Dermis microvascular lymphatic vessel endothelial cell (primary cell): ENCODE measurements at places on chromosomes 7 and 10.
A peak's percentile ranks its signal among the peaks of the same experiment; 100 is the strongest.

DNA sequence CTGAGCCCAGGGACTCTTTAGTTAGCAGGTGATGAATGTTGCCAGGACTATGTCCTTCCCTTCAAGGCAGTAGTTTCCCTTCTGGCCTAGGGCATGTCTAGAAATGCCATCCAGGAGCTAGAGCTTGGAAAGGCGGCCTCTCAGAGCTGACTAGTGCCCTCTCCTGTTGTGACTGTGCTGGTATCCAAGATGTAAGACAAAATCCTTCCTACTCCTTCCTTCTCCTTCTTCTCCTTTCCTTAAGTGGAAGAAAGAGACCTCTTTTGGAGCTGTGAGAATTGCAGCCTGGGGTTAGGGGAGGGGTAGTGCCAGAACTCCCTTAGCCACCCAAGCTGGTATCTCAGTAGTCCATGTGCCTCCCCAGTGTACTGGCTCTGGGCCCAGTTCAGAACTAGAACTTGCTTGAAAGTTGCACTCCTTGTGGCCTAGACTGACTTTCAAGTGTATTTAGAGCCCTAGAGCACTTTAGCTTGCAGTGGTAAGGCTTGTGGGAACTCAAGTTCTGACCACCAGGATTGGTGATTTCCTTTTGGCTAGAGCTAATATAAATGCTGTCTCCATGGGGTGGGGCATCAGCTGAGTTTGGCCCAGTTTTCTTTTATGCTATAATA lies 118.8 kb downstream of the NPSR1 start:
- DNase-seq: no peak

DNA sequence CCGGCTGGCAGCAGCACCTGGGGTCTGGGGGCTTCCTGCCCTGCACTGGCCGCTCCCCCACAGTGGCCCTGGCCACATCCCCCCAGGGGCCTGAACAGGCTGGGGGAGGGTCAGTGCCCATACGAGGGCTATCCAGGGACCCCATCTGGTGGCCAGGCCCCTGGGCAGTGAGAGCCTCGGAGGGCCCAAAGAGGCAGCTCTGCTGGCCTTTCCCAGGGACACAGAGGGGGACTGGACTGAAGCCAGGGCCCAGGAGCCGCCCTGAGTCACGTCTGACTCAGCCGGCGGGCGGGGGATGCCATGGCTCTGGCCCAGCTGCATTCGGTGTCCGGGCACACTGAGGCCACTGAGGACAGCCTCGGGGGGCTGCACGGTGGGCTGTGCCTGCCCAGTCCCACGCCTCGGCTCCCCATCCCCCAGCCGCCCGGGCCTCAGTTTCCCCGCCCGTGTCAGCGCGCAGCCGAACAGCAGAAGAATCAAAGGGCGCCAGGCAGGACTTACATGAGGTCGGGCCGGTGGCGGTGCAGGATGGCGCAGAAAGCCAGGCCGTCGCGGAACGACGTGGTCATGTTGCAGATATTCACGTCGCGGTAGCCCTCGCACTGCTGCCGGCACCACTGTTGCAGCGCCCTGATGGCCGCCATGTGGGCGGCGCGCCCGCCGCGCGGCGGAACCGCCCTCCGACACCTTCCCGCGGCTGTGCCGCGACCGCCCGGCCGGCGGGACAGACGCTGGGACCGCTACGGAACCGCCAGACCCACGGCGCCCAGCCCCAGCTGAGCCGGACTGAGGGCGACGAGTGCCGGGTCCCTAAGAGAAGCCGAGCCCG lies at the start of gene MICALL2:
Gene MICALL2 (minus strand): TSS at position 788 of the 829 bp plus-strand sequence. CDS start 144 bp downstream, at position 644.
- peak; percentile 57 for DNase-seq

DNA sequence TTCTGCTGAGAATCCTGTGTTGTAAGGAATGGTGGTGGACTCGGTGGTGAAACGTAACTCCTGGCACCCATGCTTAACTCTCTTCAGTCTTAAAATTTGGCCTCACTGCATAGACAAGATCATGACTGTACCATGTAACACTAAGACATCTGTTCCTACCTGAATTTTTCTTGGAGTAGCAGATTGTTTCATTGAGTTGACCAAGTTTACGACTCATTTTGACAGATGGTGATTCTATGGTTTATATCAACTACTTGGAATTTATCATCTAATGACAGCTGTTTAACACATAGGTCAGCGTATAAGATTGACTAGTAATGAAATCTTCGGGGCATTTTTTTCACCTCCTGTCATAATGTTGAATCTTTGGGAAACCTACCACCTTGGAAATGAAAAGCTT lies 184.2 kb downstream of the CELF2 start:
- DNase-seq: no peak

GRCh38 chr7:7127773-7128172 lies 54.6 kb upstream of the C1GALT1 start:
- DNase-seq: no peak

DNA sequence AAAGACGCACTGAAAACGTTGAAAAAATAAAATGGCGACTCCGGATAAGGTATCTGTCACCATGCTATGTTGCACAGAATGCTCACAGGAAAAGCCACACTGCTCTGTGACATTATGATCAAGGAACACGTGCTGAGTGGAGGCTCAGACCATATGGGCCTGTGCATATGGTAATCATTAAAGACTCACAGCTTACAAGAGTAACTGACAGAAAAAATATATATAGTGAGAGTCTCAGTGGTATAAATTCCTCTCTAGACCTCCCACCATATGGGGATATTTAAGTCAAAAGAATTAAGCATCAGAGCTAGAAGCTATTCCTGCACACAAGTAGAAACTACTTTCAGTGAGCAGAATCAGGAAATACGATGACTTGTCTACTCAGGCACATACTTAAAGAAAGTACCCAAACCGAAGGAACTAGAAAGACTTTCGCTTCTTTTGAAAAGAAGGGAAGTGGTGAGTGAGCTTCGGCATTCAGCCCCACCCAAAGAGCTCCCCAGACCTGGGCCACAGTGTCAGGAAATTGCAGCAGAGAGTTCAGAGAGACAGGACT lies 65.1 kb upstream of the MPP7 start:
- no peak for DNase-seq

DNA sequence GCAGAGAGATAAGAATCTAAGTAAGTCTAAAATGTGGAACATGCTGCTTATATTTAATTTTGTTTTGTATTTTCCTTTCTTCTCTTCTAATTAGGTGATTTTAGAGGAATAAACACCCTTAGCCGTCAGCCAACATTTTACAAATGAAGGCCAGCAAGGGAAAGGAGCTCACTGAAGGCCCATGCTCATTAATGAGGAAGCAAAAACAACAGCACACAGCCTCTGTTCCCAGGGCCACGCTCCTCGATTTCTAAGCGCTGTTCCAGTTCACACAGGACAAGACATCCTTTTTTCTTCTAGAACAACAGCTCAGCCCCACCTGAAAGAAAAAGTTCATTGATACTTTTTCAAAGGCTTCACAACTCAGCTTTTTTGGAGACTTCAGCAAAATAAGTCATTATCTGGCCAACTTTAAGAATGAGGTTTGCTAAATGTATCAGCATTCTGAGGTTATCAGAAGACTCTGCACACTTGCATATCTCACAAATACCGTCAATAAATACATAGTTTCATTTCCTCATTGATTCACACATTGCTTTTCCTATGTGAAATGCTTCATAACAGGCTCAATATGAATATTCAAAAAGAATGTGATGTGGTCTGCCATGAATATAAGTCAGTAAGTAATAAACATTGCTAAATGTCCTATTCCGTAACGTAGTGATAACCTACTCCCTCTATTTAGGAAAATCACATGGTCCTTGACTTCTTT lies 34.8 kb upstream of the SFMBT2 start:
- DNase-seq: no peak

GRCh38 chr10:116613471-116613870 lies 7.3 kb upstream of the PNLIPRP2 start:
- DNase-seq: no peak

- DNase-seq: no peak
Measured at GRCh38 chr7:26760501-26760900, 103.9 kb downstream of the SKAP2 start.

- no peak for DNase-seq
Measured at GRCh38 chr7:44385434-44386138, 60.2 kb upstream of the CAMK2B start.

DNA sequence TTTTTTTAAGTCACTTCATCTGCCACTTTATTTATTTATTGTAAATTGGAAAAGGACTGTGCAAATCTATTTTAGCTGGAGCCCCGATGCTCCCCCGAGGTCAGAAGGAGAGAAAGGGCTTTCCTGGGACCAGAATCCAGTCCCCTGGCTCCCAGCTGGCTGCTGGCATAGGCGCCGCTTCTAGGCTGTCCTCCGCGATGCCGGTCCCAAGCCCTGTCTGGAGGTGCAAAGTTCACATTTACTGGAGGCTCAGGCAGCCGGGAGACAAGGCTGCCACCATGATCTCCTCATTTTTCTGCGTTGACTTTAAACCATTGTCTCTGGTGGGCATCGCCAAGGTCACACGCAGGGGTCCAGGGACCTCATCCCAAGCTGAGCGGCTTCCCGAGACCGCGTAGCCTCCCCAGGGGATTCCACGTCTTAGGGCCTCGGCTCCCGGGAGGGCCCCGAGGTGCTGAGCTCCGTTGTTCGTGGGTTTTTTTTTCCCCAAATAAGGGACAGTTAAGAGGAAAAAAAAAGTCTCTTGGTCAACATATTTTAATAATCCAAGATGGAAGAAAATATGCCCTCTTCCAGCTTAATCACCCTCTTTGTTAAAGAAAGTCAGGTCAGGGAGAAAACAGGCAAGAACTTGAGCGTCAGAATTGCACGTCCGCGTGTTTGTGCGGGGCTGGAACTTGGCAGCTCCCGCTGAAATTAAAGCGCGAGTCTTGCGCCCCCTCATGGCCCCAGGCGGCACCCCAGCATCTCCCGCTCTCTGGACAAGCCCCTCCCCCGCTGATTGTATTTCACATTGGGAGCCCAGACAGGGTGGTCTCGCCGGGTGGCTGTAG lies 11.9 kb downstream of the RGR start:
- DNase-seq: peak; percentile 34

- no peak for DNase-seq
Measured at GRCh38 chr7:50409856-50410745, 40.0 kb downstream of the FIGNL1 start.

GRCh38 chr7:19508821-19509220 lies 200.0 kb downstream of the POLR1F start:
- no peak for DNase-seq

- DNase-seq: no peak
Measured at GRCh38 chr10:17255512-17255911, 27.5 kb downstream of the VIM start.

DNA sequence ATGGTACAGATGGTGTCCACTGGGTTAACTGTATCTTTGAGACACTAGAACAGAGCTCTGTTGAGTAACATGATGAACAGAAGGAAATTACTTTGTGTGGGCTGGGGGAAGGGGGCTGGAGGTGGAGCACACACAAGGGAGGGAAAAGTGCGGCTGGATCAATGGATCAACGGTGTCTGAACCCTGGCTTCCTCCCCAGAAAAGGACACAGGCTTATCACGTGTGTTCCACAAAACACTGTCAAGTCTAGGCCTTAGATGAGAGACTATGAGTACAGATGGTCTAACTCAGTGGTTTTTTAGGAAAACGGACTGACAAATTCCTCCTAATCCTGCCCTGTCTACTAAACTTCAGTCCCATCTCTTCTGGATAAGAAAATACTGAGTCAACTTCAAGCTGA lies 27.8 kb downstream of the HSPB1 start:
- no peak for DNase-seq

GRCh38 chr7:99112097-99112496 lies 31.8 kb downstream of the SMURF1 start:
- DNase-seq: no peak

DNA sequence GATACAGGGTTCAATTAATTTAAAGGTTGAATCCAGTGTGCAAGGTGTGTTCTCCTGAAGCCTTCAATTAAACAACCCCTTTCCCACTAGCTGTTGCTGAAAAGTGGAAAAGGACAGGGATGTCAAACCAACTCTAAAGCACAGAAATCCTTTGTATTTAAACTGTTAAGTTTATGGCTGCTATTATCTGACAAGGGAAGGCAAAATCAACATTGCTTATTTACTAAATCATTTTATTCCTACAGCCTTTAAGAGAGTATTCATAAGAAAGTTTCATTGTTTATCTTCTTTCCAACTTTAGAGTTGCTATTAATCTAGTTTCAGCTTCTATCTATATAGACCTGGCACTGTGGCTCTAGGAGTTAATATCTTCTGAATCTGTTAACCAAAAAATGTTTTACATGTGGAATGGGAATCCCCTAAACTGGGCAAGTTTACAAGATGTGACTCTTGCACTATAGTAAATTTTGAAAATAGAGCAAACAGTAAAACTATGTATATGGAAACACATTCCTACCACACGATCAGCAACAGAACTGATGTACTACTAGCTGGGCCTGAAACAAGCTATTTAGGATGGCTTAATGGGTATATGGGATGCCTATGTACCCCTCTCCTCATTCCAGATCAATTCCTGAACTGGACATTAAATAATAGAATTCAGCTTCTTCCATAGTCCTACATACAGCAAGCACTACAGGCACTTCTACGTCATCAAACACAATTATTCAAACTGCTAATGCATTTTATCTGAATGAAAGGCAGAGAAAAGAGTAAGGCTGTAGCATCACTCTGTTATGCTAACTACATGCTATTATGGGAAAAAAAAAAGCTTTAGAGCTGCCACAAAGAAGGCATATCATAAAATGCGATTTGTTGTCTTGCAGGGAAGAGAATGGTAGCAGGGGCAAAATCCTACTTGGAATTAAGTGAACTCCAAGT lies 52.8 kb downstream of the CDK6 start:
- no peak for DNase-seq
